Renal cortical epithelial cell (primary cell): ENCODE measurements at places on chromosomes 11 and 22.

- no peak for DNase-seq
Measured at GRCh38 chr22:27717094-27717493, 84.5 kb downstream of the MN1 start.

DNA sequence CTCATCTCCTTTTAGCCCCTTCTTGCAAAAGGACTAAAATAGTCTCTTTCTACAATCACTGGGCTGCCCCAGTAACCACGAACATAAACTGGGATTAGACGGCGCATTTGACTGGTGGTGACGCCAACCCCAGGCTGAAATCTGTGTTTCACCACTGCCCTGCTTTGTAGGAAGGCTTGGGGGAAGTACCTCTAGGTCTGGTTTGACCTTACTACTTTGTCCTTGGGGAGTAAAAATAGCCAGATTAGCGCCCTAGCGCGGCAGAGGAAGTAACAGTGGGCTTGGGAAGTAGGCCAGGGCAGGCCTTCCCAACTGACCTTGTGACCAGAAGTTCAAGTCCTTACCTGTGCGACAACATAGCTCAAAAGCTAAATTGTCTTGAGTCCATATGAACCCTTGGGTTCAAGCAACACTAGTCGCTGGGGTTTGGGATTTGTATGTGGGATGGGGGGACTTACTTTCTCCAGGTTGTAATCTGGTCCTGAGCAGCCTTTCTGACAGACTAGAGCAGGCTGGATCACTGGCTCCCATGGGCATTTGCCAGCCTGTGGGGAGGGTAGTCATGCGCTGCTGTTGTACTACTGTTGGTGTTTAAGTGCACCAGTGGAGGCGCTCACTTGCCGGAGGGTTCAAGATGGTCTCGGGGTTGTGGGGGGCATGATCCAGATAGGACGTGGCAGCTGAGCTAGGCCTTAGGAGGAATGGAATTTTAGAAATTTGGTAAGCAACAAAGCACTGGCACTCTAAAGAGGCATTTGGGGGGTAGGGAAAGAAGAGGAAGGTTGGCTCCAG lies 953 bp upstream of the PACS1 start:
- DNase-seq, result peak; percentile 68

DNA sequence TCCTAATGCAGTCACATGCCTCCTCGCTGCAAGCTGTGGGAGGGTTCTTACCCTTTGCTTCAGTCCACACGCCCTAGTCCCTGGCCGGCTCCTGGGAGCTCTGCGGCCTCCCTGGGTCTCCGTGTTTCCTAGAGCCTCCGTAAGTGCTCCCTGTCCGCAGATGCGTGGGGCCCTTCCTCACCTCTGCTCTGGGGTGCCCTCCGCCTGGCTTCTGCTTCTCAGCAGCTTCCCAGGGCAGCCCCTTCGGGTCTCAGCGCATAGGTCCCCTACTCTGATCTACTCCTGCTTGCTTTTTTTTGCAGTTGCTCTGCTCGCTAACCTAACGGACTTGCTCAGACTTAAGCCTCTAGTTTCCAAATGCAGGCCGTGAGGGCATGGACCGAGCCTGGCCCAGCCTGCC lies 22.4 kb downstream of the CAPN1 start:
- DNase-seq, result no peak

GRCh38 chr11:65873318-65874156 lies 937 bp upstream of the EFEMP2 start:
- DNase-seq, result peak; percentile 72

DNA sequence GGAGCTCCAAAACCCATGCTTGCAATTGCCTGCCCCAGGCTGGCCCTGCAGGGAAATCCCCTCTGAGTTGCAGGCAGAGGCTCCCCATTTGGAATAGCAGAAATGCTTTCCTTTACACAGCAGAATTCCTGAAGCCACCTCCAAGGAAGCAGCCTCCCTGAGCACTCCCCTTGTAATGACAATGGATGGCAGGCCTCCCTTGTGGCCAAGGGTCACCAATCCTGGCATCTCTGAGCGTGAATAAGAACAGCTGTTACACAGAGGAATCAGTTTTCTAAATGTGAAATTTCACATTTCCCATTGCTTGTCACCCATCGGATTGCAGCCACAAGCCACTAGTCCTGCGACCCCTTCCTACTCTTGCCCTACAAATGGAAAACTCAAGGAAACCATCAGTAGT lies 107.6 kb downstream of the GALNT18 start:
- DNase-seq, result peak; percentile 54

DNA sequence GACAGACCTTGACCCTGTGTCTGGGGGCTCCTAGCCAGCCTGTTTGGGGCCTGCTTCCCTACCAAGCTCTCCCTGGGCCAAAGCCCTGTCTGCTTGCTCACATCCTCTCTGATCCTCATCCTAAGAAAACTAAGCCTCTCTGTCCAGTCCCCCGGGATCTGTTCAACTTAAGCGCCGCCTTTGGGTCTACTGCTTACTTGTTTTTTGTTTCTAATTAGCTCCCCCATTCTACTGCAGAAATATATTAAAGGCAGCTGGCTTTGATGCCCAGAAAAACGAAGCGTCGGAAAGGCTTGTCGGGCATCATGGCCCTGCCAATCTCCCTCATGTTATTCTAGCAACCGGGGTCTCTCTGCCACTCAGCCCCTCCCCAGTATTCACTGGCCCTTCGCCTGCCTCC lies 3.4 kb downstream of the DSCAML1 start:
- no peak for DNase-seq

- DNase-seq, result no peak
Measured at GRCh38 chr22:46966846-46967245, 204.4 kb downstream of the TBC1D22A start.

DNA sequence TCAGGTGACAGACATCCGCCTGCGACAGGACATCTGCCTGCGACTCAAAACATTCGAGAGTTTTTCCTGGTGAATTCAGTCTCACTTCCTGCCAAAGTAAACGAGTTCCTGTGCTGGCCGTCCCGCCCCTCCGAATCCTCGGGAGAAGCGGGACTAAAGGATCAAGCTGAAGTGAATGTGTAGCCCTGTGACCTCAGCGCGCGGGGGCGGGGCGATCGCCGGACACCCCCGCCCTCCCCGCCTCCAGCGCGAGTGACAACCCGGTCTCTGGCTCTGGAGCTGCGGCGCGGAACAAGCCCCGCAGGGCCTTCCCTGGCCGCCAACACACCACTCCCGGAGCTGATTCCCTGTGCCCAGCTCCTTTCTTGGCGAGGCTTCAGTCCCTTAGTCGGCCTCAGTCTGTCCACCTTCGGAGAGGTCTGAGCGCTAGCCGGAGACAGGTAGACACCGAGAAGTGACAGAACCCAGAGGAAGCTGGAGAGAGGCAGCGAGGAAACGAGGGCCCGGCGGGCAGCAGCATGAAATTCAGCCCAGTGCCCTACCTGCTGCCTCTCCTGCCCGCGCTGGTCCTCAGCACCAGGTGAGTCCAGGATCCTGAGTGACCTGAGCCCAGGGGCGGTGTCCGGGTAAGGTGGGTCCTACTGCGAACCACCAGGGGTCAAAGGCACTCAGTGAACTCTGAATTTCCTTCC lies 766.4 kb upstream of the LUZP2 start:
- DNase-seq, result no peak

- no peak for DNase-seq
Measured at GRCh38 chr22:36833073-36833472, 16.2 kb upstream of the PVALB start.

DNA sequence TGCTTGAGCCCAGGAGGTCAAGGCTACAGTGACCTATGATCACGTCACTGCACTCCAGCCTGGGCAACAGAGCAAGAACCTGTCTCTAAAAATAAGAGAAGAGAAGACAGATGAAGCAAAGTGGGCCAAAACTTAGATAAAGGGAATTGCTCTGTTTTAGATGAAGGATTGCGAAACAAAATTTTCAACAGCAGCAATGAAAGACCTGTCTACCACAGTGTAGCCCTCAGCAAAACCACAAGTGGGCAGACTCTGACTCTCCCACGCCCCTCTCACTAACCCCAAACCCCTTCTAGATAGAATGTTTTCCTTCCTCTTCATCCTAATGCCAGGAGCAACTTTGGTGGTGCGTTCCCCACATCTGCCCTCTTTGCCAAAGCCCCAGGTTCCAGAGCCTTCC lies 105.6 kb upstream of the ALDH3B2 start:
- DNase-seq, result no peak

- no peak for DNase-seq
Measured at GRCh38 chr11:10758957-10759356, 7.9 kb downstream of the CTR9 start.
